ENCODE measurements at places on chromosomes 7 and 10.

- no peak for DNase-seq
- no peak overlapping the region for H3K27ac ChIP-seq
- no peak overlapping the region for H3K4me3 ChIP-seq
Measured at GRCh38 chr7:42254217-42254616, 17.2 kb upstream of the GLI3 start.

GRCh38 chr10:133442967-133443924, 10.5 kb upstream of the SCART1 start:
- H3K27me3 ChIP-seq = no peaks in the 10 kb centered on the region
- H3K4me1 ChIP-seq = no peaks in the 10 kb centered on the region
- H3K27ac ChIP-seq = no peak overlapping the region
- no peak overlapping the region for H3K4me3 ChIP-seq

- H3K27me3 ChIP-seq = peaks cover 17% of the 10 kb centered on the region
- H3K36me3 ChIP-seq = peaks cover 26% of the 10 kb centered on the region
- no peak for DNase-seq
- H3K4me3 ChIP-seq = peak overlapping the region; percentile 96
- peaks cover 8% of the 10 kb centered on the region for H3K4me1 ChIP-seq
Measured at GRCh38 chr10:28678687-28679457, 1.6 kb downstream of the BAMBI start.

DNA sequence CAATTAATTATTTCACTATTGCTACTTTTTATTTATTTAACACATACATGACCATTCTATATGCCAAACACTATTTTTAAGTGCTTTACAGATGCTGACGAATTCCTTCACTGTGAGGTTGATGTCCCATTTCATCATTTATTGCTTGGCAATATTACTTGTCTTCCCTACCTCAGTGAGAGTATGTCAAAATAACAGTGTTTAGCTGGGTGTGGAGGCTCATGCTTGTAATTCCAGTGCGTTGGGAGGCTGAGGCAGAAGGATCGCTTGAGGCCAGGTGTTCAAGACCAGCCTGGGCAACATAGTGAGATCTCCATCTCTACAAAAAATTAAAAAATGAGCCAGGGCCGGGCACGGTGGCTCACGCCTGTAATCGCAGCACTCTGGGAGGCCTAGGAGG, 19.8 kb upstream of the MRC1 start:
- H3K36me3 ChIP-seq = no peaks in the 10 kb centered on the region
- no peak overlapping the region for H3K4me3 ChIP-seq
- DNase-seq = no peak
- no peaks in the 10 kb centered on the region for H3K27me3 ChIP-seq
- H3K4me1 ChIP-seq = peaks cover 12% of the 10 kb centered on the region
- no peak overlapping the region for H3K27ac ChIP-seq

DNA sequence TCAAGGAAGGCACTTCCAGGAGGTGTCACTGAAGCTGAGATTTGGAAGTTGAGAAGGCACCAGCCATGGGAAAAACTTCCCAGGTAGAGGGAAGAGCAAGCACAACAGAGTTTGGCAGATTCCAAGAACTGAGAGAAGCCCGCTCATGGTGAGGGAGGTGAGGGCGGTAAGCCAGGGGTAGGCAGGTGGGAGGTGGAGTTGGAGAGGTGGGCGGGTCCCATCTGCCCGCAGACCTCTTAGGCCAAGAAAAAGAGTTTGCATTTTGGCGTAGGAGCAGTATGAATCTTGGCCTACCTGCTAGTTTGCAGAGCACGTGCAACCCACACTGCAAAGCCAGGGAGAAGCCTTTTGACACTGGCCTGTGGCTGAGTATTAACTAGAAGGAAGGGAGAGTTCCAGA, 18.8 kb downstream of the FRMPD2 start:
- H3K4me3 ChIP-seq = no peak overlapping the region
- peaks cover 12% of the 10 kb centered on the region for H3K4me1 ChIP-seq
- H3K36me3 ChIP-seq = no peaks in the 10 kb centered on the region
- no peaks in the 10 kb centered on the region for H3K27me3 ChIP-seq
- no peak overlapping the region for H3K27ac ChIP-seq

GRCh38 chr10:128894641-128895040, 572.4 kb upstream of the MGMT start:
- peaks cover 9% of the 10 kb centered on the region for H3K27me3 ChIP-seq
- H3K4me3 ChIP-seq = no peak overlapping the region
- no peaks in the 10 kb centered on the region for H3K36me3 ChIP-seq
- H3K27ac ChIP-seq = no peak overlapping the region

DNA sequence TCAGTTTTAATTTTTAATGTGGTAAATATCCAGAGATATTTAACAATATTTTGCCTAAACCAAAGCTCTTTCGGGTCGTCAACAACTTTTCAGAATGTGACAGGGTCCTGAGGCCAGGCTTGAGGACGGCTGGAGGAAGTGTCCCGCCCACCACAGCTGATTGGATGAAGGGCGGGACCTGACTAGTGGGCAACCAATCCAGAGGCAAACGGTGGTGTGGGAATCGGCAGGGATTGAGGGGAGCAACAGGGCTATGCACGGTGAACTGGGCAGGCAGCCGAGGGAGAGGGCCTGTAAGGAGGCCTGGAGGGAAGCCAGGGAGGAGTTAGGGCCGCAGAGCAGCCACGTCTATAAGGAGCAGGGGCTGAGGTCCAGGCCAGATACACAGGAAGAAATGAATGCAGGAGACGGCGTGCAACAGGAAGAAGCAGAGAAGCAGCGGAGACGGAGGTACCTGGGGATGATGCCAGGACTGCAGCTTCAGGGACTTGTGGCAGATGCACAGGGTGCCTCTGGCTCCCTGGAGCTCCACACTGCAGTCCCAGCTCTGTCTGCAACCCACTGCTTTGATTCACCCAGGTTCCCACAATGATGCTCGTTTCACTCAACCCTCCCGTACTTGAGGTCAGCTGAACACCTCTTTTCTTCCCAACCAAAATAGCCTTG, 46.1 kb upstream of the ZMIZ1 start:
- no peak overlapping the region for H3K4me3 ChIP-seq
- no peaks in the 10 kb centered on the region for H3K36me3 ChIP-seq
- H3K4me1 ChIP-seq = peaks cover 21% of the 10 kb centered on the region
- no peak overlapping the region for H3K27ac ChIP-seq
- H3K27me3 ChIP-seq = no peaks in the 10 kb centered on the region

DNA sequence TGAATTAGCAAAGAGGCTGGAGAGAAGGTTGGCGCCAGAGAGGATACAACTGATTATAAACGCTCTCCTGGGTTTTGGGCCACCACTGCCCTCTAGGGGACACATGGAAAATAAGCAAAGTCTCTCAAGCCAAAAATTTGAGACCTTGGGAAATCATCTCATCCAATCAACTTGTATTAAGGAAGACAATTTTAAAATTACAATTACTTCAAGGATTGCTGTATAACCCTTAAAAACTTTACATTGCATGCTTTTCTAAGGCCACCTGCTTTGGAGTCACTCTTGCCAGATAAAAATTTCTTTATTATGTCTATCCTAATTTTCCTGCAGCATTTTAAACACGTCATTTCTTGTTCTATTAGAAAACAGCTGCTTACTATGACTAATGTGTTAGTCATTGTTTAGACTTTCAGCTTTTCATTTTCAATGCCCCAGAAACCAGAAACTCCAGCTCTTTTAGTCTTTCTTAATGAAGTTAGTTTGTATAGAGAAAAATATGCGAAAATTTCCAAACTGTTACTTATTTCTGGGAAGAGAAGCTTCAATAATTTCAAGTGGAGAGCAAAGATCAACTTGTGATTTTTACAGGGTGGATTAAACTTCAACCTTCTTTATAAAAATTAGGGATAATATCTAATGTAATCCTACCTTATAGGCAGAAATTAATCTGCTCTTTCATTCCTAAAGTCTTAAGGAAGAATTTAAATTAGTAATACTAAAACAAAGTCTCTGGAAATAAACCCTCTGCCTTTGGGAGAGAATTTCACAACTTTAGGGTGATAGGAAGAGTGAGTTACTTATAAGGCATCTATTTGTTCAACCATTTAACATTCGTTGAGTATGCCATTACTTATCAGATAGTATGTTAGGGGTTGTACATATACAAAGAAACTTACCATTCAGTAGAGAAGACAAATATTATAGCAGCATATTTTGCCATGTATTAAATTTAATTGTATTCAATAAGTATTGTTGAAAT, 20.6 kb upstream of the RHOBTB1 start:
- no peak overlapping the region for H3K27ac ChIP-seq
- peak; percentile 84 for DNase-seq
- no peaks in the 10 kb centered on the region for H3K36me3 ChIP-seq
- no peak overlapping the region for H3K4me3 ChIP-seq
- no peaks in the 10 kb centered on the region for H3K27me3 ChIP-seq

DNA sequence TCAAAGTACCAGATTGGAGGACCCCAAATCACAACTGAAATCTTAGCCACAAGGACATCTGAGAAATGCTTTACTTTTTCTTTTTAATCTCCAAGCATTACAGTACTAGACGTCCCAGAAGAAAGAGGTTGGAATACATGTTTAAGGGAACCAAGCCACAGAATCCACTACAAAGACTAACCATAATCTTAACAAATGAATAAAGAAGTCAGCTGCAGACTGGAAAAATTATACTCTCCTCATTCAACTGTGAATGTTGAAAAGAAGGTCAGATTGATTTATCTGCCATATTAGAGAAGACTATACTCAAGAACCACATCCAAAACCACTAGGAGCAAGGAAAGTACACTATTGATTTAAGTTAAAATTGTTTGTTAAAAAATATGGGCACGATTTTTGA, 102.1 kb upstream of the ABCB5 start:
- no peak overlapping the region for H3K4me3 ChIP-seq
- no peak overlapping the region for H3K27ac ChIP-seq
- no peaks in the 10 kb centered on the region for H3K27me3 ChIP-seq

GRCh38 chr7:76397409-76398183, 11.9 kb downstream of the SSC4D start:
- H3K27ac ChIP-seq = no peak overlapping the region
- no peaks in the 10 kb centered on the region for H3K4me1 ChIP-seq

- H3K4me3 ChIP-seq = no peak overlapping the region
- no peaks in the 10 kb centered on the region for H3K36me3 ChIP-seq
- DNase-seq = no peak
- no peaks in the 10 kb centered on the region for H3K4me1 ChIP-seq
- H3K27me3 ChIP-seq = no peaks in the 10 kb centered on the region
- H3K27ac ChIP-seq = peak overlapping the region; percentile 95
Measured at GRCh38 chr7:138186951-138187351, 110.7 kb downstream of the AKR1D1 start.

DNA sequence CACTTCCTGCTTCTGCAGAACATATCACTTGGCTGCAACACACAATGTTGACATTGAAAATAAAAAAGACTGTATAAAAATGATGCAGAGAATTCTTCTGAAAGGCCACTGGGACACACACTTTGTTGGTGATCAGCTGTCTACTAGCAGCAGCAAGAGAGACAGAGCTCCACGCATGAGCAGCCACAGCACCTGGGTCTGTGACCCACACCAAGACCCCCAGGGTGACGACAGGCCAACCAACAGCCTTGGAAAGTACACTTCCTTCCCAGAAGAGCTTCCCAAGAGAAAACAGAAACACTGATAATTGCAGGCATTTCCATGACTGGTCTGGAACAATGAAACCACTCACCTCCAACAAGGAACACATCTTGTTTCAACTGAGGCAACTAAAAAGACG, 239.0 kb downstream of the DIP2C start:
- H3K4me1 ChIP-seq = peaks cover 3% of the 10 kb centered on the region
- H3K27me3 ChIP-seq = no peaks in the 10 kb centered on the region
- no peak overlapping the region for H3K27ac ChIP-seq
- H3K36me3 ChIP-seq = peaks cover 4% of the 10 kb centered on the region
- no peak overlapping the region for H3K4me3 ChIP-seq

Measured in endodermal cell (in vitro differentiated cells).